ENCODE measurements at places on chromosomes 1 and 21. TPM values are rescaled to one million over a fixed set of nuclear protein-coding genes. Genes with fewer than 3 reads are reported as not detected.

DNA sequence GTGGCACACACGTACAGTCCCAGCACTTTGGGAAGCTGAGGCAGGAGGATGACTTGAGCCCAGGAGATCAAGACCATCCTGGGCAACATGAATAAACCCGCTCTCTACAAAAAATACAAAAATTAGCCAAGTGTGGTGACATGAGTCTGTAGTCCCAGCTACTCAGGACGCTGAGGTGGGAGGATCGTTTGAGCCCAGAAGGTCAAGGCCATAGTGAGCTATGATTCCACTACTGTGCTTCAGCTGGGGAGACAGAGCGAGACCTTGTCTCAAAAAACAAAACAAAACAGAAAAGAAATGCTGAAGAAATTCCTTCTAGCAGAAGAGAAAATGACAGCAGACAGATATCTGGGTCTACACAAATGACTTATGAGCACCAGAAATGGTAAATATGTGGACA, 10.3 kb downstream of the ALDH9A1 start:
- peaks cover 5% of the 10 kb centered on the region for H3K36me3 ChIP-seq
- H3K4me3 ChIP-seq, result no peak overlapping the region
- H3K27me3 ChIP-seq, result no peaks in the 10 kb centered on the region
- DNase-seq, result no peak
- H3K27ac ChIP-seq, result no peak overlapping the region

- H3K4me3 ChIP-seq, result no peak overlapping the region
- DNase-seq, result no peak
- no peaks in the 10 kb centered on the region for H3K27me3 ChIP-seq
- peaks cover 8% of the 10 kb centered on the region for H3K4me1 ChIP-seq
Measured at GRCh38 chr1:243343970-243344937, 88.4 kb downstream of the SDCCAG8 start.

GRCh38 chr1:7519181-7519860, 251.8 kb upstream of the VAMP3 start:
- no peak overlapping the region for H3K4me3 ChIP-seq
- DNase-seq, result no peak
- H3K36me3 ChIP-seq, result no peaks in the 10 kb centered on the region
- peaks cover 45% of the 10 kb centered on the region for H3K27me3 ChIP-seq
- no peaks in the 10 kb centered on the region for H3K4me1 ChIP-seq
- no peak overlapping the region for H3K27ac ChIP-seq

GRCh38 chr1:150613061-150613920, 16.1 kb downstream of the ENSA start:
- no peaks in the 10 kb centered on the region for H3K27me3 ChIP-seq
- H3K36me3 ChIP-seq, result no peaks in the 10 kb centered on the region
- peak overlapping the region; percentile 99 for H3K27ac ChIP-seq
- no peak for DNase-seq

DNA sequence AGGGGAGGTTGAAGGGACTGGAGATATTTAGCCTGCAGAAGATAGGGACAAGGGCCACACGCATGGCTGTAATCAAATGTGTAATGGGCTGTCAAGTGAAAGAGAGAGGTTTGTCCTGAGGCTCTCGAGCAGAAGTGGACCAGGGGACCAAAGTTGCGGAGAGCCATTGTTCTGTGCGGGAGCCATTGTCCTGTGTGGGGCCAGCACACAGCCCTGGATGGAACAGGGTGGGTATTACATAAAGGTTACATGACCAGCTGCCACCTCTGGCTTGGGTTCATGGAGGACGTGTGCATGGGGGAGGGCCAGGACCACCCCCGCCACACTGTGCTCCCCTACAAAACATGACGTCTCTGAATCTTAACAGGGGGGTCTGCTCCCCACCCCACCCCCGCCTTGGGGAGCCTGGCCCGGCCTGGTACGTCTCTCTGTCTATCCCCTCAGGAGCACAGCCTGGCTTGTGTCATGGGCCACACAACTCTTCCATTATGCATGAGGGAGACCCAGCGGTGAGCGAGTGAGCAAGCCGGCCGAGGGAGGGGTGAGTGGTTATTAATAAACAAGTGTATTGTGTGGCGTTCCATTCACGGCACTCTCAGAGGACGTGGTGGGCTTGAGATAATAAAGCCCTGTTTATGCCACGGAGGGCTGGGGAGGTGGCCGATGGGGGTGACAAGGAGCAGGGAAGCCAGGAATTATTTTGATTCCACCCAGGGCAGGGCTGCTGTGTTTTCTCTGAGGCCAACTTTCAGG, at the start of gene NFASC:
TSS of gene NFASC (plus strand) at position 703 of the 753 bp plus-strand sequence. CDS start 73,454 bp downstream, outside the sequence.
- no peak within 1 kb of the TSS for H3K27ac ChIP-seq
- peaks cover 81% of the 10 kb centered on the region for H3K27me3 ChIP-seq
- no peaks in the 10 kb centered on the region for H3K4me1 ChIP-seq

DNA sequence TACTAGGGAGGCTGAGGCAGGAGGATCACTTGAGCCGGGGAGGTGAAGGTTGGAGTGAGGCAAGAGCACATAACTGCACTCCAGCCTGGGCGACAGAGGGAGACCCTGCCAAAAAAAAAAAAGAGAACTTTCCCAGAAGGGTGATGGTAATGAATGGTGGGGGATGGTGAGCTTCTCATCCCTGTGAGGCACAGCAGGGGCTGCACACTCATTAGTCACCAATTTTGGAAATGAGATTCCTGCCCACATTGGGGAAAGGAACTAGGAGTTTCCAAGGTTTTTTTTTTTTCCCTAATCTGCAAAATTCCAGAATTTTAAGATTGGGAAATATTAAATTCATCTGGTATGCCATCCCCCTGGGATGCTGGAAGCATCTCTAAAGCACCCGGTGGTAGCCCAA, 50.2 kb upstream of the SSBP3 start:
- peak overlapping the region; percentile 80 for H3K27ac ChIP-seq
- no peak for DNase-seq
- H3K27me3 ChIP-seq, result no peaks in the 10 kb centered on the region

Gene ZNF648
- not detected for total RNA-seq

Gene VWA5B1
- 0.15 TPM for total RNA-seq

Gene TENT5C
- total RNA-seq, result 173 TPM

Gene HMCN1
- 0.05 TPM for total RNA-seq

Gene HAO2
- total RNA-seq, result not detected

Gene HSPB7
- total RNA-seq, result not detected
